ENCODE measurements at places on chromosomes 5 and 9.

DNA sequence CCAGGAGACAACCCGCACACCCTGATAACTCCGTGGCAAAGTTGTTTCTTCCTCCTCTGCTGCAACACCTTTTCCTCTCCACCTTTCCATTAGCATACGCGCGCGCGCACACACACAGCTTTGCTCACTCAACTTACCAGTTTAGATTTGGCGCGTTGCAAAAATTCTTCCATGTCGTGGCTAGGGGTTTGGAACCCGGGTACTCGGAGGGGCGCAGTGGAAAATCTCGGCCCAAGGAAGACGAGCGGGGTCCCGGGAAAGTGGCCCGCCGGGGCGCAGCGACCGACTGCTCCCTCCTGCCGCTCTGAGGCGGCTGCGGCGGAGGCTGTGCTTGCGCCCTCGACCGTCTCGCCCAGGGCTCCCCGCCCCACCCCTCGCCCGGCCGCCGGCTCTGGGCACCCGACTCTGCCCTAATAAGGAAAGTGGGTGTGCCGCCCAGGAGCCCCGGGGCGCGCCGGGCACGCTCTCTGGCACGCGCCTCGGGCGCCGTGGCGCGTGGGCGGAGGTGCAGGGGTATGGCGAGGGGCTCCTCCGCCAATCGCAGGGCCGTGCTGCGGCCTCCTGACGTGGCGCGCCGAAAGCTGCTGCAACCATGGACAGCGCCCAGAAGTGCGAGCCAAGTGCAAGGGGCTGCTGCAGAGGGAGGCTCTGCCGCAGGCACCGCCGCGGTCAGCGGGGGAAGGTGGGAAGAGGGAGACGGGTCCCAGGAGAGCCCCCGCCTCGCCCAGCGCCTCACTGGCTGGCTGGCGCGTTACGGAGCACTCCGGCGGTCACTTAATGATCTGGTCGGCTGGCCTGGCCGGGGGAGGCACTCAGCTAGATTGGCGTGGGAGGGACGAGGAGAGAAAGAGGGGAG is at the start of gene PRUNE2:
PRUNE2 (minus strand) TSS at position 324 of the 856 bp plus-strand sequence; CDS start at position 173, 151 bp downstream.
- DNase-seq: no peak

DNA sequence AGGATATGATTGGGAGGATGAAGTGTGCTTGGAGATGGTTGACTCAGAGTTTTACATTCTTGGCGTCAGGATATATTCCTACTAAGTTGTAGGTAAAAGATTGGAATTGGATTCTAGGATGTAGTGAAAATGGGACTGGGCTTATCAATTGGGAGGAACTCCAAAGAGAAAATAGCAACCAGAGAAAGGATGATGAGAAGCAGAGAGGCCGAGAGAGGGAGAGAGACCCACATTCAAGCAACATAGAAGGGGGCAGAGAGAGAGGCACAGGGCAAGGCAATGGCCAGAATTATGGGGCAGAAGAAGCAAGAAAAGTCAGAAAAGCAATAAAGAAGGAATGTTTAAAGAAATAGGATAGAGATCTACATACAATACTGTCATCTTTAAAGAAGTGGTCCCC is 217.9 kb upstream of the ACTBL2 start:
- DNase-seq: no peak

DNA sequence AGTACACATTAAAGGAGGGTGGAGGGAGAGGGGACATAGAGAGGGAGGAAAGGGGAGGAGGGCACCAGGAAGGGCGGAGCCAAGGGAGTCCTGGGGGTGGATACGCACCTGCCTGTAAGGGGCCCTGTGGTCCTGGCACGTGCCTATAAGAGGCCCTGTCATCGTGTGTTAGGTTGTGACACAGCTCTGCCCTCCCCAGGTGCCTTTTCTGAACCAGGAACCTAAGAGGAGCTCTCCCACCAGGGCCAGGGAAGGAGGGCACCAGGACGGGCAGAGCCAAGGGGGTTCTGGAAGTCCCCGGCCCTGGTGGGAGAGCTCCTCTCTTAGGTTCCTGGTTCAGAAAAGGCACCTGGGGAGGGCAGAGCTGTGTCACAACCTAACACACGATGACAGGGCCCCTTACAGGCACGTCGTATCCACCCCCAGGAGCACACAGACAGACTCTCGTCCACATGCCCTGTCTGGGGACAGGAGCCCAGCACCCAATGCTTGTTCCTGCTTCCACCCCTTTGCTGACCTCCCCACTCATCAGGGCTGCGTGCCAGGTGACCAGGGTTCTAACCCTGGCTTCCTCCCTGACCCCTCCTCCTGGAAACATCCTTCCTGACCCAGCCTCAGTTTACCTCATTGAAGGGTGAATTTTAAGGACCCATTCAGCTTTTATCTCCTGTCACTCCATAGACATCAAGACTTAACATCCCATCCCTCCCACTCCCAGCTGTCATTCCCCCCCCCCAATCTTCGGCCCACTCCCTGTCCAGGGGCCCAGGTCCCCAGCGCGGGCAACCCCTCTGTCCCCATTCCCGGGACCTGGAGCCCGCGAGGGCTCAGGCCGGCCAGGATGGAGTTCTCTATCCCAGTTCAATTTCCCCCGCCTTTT is 12.9 kb upstream of the OLFM1 start:
- DNase-seq: no peak

- no peak for DNase-seq
Observed at GRCh38 chr9:97758334-97758916, 61.3 kb upstream of the XPA start.

GRCh38 chr5:163917747-163918146 is 412.3 kb downstream of the MAT2B start:
- no peak for DNase-seq

GRCh38 chr5:98777295-98777694 is 3.8 kb downstream of the RGMB start:
- no peak for DNase-seq

GRCh38 chr5:62305358-62305714 is 670 bp upstream of the KIF2A start:
- no peak for DNase-seq

GRCh38 chr5:68744206-68744605 is 349.6 kb upstream of the SLC30A5 start:
- no peak for DNase-seq

GRCh38 chr5:135324160-135324559 is 74.9 kb downstream of the MACROH2A1 start:
- no peak for DNase-seq

GRCh38 chr5:175854231-175855040 is 16.9 kb upstream of the CPLX2 start:
- DNase-seq: no peak

GRCh38 chr9:110575945-110576344 is 3.6 kb downstream of the SVEP1 start:
- DNase-seq: no peak

DNA sequence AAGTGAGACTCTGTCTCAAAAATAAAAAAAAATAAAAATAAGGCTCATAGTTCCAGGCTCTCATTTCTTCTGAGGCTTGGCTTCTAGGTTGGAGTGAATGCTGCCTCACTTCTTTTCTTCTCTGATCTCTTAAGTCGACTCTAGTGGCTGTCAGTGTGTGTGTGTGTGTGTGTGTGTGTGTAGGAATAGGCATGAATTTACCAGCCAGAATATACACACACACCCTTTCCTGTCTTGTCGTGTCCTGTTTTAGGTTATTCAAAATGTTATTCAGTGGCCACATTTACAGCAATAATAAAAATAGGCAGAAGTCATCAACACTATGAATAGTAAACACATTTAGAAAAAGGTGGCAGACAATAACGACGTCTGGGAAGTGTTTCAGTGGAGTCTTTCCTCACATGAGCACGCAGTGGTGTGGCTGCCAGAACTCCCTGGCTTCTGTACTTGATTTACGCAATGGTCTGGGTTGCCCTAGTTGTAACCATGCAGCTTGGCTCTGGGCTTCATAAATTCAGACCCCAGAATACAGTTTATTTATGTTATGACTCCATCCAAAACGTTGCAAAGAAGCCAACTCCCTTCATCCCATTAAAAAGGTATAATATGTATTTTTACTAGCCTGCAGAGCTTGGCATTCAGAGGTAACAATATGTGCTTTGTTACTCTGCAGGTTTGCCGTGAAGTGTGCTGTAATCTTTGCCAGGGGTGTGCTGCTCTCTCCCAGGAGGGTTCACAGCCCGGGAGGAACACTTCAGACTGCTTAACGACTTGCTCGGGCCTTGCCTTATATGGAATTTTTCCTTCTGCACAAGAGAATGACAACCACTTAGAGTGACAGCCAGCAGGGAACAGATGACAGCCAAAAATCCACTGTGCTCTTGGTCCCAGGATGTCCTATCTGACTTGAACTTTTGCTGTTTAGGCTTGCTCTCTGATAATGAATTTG is 34.4 kb upstream of the PALM2AKAP2 start:
- DNase-seq: no peak

DNA sequence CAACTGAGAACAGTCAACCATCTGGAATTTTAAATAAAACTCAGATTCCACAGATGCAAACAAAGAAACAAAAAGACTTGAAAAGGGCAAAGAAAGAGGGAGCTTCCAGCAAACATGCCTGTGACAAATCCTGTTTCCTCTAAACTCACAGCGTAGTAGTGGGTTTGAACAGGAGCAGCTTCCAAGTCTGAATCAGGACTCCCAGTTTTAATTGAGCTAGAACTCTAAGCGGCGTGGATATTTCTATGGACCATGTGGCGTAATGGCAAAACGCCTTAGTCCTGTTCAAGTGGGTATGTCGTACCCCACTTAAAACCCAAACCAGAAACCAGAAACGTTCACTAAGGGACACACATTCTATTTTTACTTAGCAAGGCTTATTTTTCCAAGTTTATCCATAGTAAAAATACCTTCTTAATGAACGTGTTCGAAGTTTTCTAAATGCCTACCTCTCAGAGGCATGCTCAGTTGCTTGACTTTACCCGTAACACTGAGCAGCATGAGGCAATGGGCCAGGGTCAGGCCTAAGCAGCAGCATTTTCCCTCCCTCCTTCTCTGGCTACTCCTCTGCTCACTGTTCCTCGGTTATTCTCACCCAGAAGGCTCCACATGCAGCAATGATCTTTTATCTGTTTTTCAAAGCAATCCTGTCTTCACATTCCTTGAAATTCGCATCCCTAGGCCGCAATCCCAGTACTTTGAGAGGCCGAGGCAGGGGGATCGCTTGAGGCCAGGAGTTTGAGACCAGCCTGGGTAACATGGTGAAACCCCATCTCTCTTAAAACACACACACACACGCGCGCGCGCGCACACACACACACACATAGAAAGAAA is 77.9 kb downstream of the FNBP1 start:
- no peak for DNase-seq

DNA sequence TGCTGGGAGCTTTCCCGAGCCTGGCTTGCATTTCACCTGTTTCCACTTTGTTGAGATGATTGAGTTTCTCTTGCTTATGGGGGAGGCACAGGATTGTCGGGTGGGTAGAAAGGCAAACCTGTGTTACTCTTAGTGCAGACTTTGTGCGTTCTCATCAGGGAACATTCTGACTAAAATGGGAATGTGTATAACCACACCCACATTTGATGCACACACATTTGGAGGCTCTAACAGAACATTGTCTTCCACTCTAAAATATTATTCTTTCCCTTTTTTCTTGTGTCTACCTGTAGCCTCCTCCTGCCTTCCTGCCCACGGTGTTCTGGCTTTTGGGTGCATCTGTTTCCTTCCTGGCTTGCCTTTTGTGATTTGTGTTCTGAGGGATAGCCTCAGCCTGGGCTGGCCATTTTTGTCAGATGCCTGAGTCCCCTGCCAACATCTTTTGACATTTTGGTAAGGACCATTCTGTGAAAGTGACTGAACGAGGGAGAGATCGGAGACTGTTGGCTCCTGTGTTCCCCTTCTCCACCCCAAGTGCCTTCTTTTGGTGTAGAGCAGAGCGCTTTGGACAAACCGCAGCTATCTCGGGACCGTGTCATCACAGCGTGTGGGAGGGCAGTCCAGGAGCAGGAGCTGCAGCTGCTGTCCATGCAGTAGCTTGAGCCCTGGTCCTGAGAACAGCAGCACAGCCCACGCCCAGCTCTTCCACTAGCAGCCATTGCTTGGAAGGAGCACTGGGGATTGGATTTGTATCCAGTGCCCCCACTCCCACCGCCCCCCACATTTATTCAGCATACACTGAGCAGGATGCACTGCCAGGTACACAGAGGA is 101.4 kb downstream of the ARHGAP26 start:
- no peak for DNase-seq

GRCh38 chr5:172541099-172541772 is 86.9 kb upstream of the SH3PXD2B start:
- DNase-seq: no peak

DNA sequence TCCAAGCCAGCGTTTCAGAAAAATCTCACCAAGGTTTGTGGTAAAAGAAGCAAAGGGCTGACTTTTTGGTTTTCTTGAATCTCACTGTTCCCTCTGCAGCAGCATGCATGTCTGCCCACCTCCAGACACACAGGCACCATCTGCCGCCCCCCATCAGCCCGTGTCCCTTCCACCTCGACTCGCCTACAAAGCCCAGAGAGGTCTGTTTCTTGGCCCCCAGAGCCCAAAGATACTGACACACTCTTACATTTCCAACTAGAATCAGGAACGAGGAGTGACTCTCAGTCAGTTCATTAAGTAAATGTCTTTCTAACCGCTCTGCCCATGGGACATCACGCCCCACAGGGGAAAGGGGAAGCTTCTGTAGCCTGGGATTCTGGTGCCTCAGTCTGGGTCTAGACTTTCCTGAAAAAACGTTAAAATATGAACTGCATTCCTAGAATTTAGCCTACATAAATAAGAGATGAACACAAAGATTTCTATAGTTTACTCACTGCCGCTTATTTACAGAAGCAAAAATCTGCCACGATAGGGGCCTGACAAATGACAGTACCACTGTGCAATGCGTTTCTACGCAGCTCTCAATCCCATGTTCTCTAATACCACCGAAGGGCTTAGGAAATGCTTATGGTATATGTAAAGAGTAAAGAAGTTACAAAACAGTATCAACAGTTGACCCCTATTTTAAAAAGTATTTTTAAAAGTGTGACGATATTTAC is 4.1 kb downstream of the IL4 start:
- DNase-seq: no peak

DNA sequence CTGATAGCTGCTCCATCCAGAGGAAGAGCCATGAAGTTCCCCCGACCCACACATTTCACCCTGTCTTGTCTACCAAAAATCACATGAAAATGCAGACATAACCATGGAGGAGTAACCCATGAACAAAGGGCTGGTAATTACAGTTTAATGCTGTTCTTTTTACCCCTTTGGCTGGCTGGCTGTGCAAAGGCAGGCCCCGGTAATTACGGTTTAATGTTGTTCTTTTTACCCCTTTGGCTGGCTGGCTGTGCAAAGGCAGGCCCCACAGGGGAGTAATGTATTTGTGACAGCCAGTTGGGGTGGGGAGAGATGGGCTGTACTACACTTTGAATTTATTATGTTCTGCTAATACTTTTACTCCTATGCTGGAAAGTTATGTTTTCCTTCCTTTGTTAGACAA is 41.7 kb downstream of the PIK3R1 start:
- DNase-seq: no peak

- no peak for DNase-seq
Observed at GRCh38 chr9:123925161-123925560, 4.8 kb downstream of the DENND1A start.

- DNase-seq: no peak
Observed at GRCh38 chr5:146699664-146700418, 178.7 kb downstream of the PPP2R2B start.

- DNase-seq: no peak
Observed at GRCh38 chr9:93143830-93144530, 9.9 kb upstream of the NINJ1 start.

- DNase-seq: no peak
Observed at GRCh38 chr5:28190011-28190410, 1151.6 kb upstream of the CDH9 start.

Data from naive thymus-derived CD4-positive, alpha-beta T cell (primary cell).